Natural killer cell treated with Interleukin-12 subunit alpha and Interleukin-12 subunit beta and Interleukin-15 and Interleukin-18, amount 100 ng/mL, for 72 hours (primary cell): ENCODE measurements at places on chromosomes 12 and 14. TPM values are rescaled to one million over a fixed set of nuclear protein-coding genes. Genes with fewer than 3 reads are reported as not detected.

DNA sequence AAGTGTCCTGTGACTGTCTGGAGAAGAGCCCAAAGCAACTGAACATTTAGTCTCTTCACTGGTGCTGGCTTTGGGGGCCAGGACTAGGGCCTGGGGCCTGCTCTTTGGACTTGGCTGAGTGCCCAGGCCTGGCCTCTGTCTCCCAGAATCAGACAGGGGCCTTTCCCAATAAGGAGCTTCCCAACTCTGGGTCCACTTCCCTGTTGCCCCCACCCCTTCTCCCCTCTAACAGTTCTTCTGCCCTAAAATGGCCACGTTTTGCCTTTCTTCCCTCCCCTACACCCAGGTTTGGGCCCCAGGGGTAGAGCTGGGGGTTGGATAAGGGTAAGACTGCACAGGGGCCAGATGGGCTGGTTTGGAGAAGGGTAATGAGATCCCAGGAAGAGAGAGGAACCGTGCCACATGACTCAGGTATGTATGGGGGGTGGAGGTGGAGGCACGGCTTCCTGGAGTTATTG lies 10.0 kb upstream of the ITGA5 start:
- H3K27ac ChIP-seq = peak overlapping the region; percentile 29
- peaks cover 51% of the 10 kb centered on the region for H3K4me1 ChIP-seq
- no peak for DNase-seq
- no peaks in the 10 kb centered on the region for H3K27me3 ChIP-seq
- H3K36me3 ChIP-seq = no peaks in the 10 kb centered on the region

GRCh38 chr12:68771223-68771925 lies 25.4 kb downstream of the SLC35E3 start:
- DNase-seq = no peak
- no peak overlapping the region for H3K4me3 ChIP-seq
- no peak overlapping the region for H3K27ac ChIP-seq
- peaks cover 10% of the 10 kb centered on the region for H3K4me1 ChIP-seq
- no peaks in the 10 kb centered on the region for H3K27me3 ChIP-seq

EIF2B1 gene
- total RNA-seq = 77.8 TPM

- no peak overlapping the region for H3K4me3 ChIP-seq
- H3K27ac ChIP-seq = no peak overlapping the region
- H3K27me3 ChIP-seq = peaks cover 6% of the 10 kb centered on the region
- DNase-seq = no peak
Measured at GRCh38 chr12:76687981-76688380, 75.9 kb upstream of the ZDHHC17 start.

SCNN1A gene
- total RNA-seq = not detected

GRCh38 chr12:9334041-9334692 lies 126.0 kb upstream of the PZP start:
- H3K27ac ChIP-seq = no peak overlapping the region
- H3K27me3 ChIP-seq = no peaks in the 10 kb centered on the region
- no peak overlapping the region for H3K4me3 ChIP-seq
- peaks cover 11% of the 10 kb centered on the region for H3K4me1 ChIP-seq

LRIG3 gene
- not detected for total RNA-seq

AMDHD1 gene
- 2.1 TPM for total RNA-seq

GRCh38 chr14:100618763-100619320 lies 31.6 kb upstream of the BEGAIN start:
- H3K36me3 ChIP-seq = no peaks in the 10 kb centered on the region
- H3K27me3 ChIP-seq = peaks cover 20% of the 10 kb centered on the region
- no peak overlapping the region for H3K4me3 ChIP-seq
- no peak overlapping the region for H3K27ac ChIP-seq

DNA sequence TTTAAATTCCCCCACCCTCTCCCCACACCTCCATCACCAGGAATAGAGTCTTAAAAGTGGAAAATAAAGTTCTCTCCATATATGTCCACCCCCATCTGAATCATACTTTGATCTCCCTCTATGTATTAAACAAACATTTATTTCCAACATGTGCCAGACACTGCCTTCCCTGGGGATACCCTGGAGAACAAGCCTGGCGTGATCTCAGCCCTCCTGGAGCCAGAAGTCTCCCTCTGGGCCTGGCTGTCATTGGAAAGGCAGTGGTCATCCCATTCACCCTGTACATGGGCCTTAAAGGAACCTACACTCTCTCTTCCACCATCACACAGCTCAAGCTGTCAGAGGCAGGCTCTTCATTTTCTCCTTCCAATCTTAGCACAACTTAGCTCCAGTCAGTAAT lies 143.6 kb downstream of the EMP1 start:
- peaks cover 41% of the 10 kb centered on the region for H3K27me3 ChIP-seq
- H3K4me1 ChIP-seq = no peaks in the 10 kb centered on the region
- no peak overlapping the region for H3K4me3 ChIP-seq
- H3K27ac ChIP-seq = no peak overlapping the region
- H3K36me3 ChIP-seq = no peaks in the 10 kb centered on the region
- DNase-seq = no peak
